Activated B cell treated with CpG ODN at 0.5 μM for 24 hours (primary cell): ENCODE measurements at places on chromosomes 13 and 19.

- H3K4me1 ChIP-seq = peaks cover 15% of the 10 kb centered on the region
- no peaks in the 10 kb centered on the region for H3K27me3 ChIP-seq
- no peak overlapping the region for H3K27ac ChIP-seq
Observed at GRCh38 chr19:4803736-4804695, 12.5 kb downstream of the FEM1A start.

- H3K4me1 ChIP-seq = peaks cover 30% of the 10 kb centered on the region
- DNase-seq = no peak
Observed at GRCh38 chr13:40143106-40143505, 487.6 kb downstream of the COG6 start.

DNA sequence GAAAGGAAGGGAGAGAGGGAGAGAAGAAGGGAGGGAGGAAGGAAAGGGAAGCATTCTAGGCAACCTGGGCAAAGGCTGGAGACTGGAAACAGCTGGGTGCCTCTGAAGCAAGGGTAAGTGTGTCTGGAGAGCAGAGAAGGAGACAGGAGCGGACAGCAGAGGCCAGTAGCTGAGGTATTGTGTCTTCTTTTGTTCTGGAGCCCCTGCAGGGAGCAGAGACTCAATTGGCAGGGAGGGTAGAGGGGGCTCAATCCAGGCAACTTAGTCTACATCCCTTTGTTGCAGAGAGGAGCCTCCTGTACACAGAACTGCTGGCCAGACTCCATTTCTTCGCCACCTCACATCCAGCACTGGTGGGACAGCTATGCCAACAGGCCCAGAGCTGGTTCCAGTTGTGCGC, 53.2 kb downstream of the NWD1 start:
- no peak overlapping the region for H3K27ac ChIP-seq
- DNase-seq = no peak
- H3K4me1 ChIP-seq = no peaks in the 10 kb centered on the region
- H3K4me3 ChIP-seq = no peak overlapping the region

- no peaks in the 10 kb centered on the region for H3K4me1 ChIP-seq
- H3K27ac ChIP-seq = no peak overlapping the region
- DNase-seq = no peak
- H3K36me3 ChIP-seq = no peaks in the 10 kb centered on the region
- peaks cover 3% of the 10 kb centered on the region for H3K27me3 ChIP-seq
Observed at GRCh38 chr13:76053181-76053580, 417.1 kb downstream of the LMO7 start.

GRCh38 chr19:35404879-35405622, 34.2 kb downstream of the GPR42 start:
- no peaks in the 10 kb centered on the region for H3K36me3 ChIP-seq
- DNase-seq = no peak
- no peak overlapping the region for H3K27ac ChIP-seq
- peaks cover 17% of the 10 kb centered on the region for H3K4me1 ChIP-seq
- no peaks in the 10 kb centered on the region for H3K27me3 ChIP-seq
- H3K4me3 ChIP-seq = no peak overlapping the region

- no peaks in the 10 kb centered on the region for H3K27me3 ChIP-seq
- DNase-seq = no peak
- H3K4me1 ChIP-seq = no peaks in the 10 kb centered on the region
- H3K27ac ChIP-seq = no peak overlapping the region
Observed at GRCh38 chr19:33052352-33052972, 12.2 kb downstream of the RHPN2 start.

- peak overlapping the region; percentile 54 for H3K27ac ChIP-seq
- no peaks in the 10 kb centered on the region for H3K27me3 ChIP-seq
- no peak for DNase-seq
Observed at GRCh38 chr13:66138172-66138811, 1091.8 kb downstream of the PCDH9 start.

DNA sequence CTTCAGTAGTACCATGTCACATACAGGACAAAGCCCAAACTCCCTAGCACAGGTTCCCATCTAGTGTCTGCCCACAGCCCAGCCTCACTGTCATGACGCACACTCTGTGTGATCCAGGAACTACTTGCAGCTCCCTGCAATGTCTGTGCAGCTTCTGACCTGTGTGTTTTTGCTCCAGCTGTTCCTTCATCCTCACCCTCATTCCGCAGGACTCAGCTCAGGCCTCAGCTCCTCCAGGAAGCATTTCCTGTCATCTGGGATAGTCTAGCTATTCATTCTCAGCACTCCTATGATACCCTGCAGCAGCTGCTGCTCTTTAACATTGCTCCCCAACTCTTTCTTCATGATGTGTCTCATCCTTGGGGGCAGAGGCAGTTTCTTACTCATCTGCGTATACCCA, 56.1 kb downstream of the ENOX1 start:
- H3K27me3 ChIP-seq = peaks cover 13% of the 10 kb centered on the region
- no peak for DNase-seq
- no peak overlapping the region for H3K27ac ChIP-seq
- no peaks in the 10 kb centered on the region for H3K36me3 ChIP-seq
- no peaks in the 10 kb centered on the region for H3K4me1 ChIP-seq

GRCh38 chr13:27765650-27766049, 26.6 kb upstream of the GSX1 start:
- no peaks in the 10 kb centered on the region for H3K36me3 ChIP-seq
- DNase-seq = no peak
- peaks cover 41% of the 10 kb centered on the region for H3K27me3 ChIP-seq
- no peak overlapping the region for H3K4me3 ChIP-seq
- H3K4me1 ChIP-seq = no peaks in the 10 kb centered on the region
- no peak overlapping the region for H3K27ac ChIP-seq
